Activated naive CD4-positive, alpha-beta T cell treated with anti-CD3 and anti-CD28 coated beads for 36 hours (primary cell): ENCODE measurements at places on chromosomes 2 and 18. TPM values are rescaled to one million over a fixed set of nuclear protein-coding genes. Genes with fewer than 3 reads are reported as not detected.

The MYCN gene
- not detected for total RNA-seq

GRCh38 chr2:45654250-45654649 is 2.8 kb downstream of the PRKCE start:
- peaks cover 3% of the 10 kb centered on the region for H3K27me3 ChIP-seq
- peaks cover 1% of the 10 kb centered on the region for H3K36me3 ChIP-seq
- peaks cover 21% of the 10 kb centered on the region for H3K4me1 ChIP-seq

- no peak for DNase-seq
- peaks cover 7% of the 10 kb centered on the region for H3K4me1 ChIP-seq
Observed at GRCh38 chr18:77016936-77017335, 115.6 kb downstream of the MBP start.

The ALS2 gene
- total RNA-seq, result 9.4 TPM

DNA sequence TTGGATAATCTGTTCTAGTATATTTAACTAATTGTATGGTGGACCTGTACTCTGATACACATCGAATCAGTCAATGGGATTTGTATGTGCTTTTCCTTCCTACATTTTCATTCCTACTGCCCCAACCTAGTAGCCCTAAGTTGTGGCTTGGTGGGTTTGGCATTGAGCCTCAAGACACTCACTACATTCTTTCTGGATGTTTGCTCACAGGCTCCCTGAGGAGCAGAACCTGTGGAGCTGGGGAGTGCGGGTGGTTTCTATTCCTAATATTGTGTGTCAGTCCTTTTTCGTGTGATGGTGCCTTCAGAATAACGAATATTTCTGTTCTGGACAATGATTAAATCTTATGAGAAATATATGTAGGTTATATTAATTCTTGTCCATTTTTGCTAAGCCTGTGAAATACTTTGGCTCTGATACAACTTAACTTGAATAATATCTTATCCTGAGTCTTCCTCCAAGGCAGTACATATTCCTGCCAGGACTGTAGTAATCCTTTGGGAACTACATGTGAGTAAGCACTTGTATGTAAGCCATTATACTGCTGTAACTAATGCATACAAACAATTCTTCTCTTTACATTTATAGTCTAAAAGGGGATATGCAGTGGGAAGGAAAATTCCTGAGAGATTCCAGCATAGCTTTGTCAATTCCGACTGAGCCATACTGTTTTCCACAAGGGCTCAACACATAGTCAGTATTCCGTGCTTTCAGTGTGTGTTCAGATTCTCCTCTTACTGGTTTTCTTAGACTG is 150.6 kb downstream of the AGPS start:
- no peak overlapping the region for H3K27ac ChIP-seq
- H3K4me1 ChIP-seq, result peaks cover 7% of the 10 kb centered on the region
- no peak for DNase-seq
- H3K36me3 ChIP-seq, result peaks cover 3% of the 10 kb centered on the region
- H3K27me3 ChIP-seq, result no peaks in the 10 kb centered on the region
- H3K4me3 ChIP-seq, result no peak overlapping the region
